T47D (cell line): ENCODE measurements at places on chromosomes 2 and 18.

DNA sequence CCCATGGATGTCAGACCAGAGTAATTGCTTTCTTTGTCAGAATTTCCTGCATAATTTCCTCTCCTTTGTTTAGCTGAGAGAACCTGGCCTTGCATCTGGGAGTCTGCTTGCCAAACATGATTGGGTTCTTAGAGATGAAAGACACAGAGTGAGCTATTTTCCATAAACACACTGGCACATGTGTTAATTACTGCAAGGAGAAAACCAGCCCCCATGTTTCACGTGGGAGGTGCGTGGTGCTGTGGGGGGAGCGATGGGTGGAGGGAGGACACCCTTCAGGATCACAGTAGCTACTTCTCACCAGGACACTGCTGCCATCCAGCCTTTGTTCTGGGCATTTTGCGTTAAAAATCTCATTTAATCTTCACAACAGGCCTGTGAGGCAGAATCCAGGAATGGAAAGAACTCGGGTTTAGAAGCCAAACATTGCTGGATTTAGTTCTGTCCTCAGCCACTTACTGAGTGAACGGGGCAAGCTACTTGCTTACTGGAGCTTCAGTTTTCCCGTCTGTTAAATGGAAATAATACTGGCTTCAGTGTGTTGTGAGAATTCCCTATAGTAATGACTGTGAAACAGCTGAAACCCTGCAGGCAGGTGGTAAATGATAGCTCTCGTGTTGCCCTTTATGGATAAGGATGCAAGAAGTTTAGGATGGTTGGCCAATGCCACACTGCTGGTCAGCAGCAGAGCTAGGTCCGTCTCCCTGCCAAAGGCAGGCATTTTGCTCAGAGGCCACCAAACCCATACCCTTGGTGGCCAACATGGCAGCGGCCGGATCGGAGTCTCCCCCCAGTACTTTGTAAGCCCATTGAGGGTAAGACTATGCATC lies 100.1 kb upstream of the ASAP2 start:
- no peak for DNase-seq

DNA sequence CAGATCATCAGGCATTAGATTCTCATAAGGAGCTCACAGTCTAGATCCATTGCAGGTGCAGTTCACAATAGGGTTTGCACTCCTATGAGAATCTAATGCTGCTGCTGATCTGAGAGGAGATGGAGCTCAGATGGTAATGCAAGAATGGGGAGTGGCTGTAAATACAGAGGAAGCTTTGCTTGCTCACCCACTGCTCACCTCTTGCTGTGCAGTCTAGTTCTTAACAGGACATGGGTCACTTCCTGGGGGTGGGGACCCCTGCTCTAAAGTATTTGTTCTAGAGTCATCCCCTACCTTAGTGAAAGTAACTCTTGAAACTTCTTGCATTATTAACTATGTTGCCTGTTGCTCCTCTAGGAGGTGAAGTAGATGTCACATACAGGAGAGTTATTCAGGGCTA lies 171.3 kb upstream of the PARD3B start:
- no peak for DNase-seq

GRCh38 chr2:13000664-13001363 lies 284.1 kb downstream of the TRIB2 start:
- DNase-seq, result no peak

DNA sequence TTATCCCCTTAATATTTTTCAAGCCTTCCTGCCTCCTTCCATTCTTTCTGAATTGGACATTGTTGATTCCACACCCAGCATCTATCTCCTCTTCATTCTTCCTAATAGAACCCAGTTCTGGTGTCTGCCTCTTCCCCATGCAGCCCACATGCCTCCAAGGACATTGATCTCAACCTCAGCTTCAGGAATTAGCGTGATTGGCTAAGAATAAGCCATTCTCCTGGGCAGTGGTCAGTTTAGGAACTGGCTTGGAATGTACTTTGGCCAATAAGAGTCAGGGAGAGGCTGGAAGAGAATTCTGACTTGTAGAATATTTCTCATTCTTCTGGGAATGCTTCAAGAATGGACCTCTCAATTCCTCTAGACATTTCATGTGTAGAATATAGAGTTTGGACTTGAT lies 25.9 kb upstream of the GCC2 start:
- DNase-seq, result no peak

DNA sequence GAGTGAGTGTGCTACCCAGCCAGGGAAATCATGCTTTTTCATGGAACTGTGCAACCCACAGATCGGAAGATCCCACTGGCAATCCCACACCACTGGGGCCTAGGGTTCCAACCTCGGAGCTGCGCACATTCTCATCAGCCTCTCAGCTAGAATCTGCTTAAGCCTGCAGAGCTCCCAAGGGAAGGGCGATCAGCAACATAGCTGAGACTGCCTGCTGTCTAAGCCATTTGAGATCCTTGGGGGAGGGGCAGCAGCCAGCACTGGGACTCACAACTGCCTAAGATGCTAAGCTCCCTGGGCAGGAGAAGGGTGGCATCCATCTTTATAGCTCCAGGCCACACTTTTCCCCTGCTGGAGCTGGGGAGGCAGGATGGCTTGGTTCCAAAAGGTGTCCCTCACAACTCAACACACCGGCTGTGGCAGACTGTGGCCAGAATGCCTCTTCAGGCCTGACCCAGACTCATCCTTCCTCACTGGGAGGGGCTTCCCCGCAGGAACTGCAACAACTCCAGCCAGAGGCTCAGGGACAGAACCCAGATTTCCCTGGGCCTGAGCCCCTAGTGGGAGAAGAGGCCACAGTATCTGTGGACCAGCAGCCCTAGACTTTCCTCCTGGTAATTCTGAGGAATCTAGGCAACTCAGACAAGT lies 1133.3 kb upstream of the PIK3C3 start:
- DNase-seq, result no peak

- no peak for DNase-seq
These were observed 158.0 kb downstream of the CAPN13 start for GRCh38 chr2:30649278-30649677.

GRCh38 chr2:42622943-42623676 lies 54.7 kb downstream of the MTA3 start:
- DNase-seq, result peak; percentile 22

GRCh38 chr2:70431716-70432347 lies 121.8 kb downstream of the TGFA start:
- no peak for DNase-seq

- DNase-seq, result no peak
These were observed 228.9 kb downstream of the RBM43 start for GRCh38 chr2:151032741-151033191.

DNA sequence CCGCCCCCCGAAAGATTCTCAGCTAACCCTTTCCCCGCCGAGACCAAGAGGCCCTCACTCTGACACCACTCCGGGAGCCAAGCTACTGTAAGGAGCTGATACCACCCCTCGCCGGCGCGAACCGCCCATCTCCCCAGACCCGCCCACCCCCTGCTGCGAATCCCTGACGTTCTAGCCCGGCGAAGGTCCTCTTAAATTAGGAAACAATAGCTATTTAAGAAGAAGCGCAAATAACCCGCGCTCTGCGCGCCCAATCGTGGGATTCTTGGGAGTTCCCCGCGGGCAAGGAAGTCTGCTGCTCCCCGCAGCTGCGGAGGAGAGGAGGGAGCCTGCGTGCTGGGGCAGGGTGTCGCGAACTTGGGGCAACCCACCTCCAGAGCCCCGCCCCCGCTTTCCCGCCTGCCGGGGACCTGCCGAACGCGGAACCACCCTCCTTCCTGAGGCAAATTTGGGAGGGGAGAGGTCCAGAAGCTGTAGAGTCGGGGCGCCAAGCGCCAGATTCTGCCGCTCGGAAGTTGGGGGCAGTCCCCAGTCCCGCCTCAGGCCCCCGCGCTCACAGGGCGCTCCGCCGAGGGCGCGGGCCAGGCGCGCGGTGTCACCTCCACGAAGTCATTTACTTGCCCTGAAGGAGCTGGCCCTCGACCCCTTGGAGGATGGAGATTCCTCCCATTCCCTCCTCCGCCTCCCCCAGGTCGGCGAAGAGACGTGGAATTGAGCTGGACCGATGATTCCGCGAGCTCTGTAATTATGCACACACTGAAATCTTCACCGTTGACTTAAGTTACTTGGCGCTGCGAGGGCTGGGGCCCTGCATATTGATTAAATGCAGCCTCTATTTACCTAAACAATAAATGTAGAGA lies 8.4 kb upstream of the SP9 start:
- no peak for DNase-seq

DNA sequence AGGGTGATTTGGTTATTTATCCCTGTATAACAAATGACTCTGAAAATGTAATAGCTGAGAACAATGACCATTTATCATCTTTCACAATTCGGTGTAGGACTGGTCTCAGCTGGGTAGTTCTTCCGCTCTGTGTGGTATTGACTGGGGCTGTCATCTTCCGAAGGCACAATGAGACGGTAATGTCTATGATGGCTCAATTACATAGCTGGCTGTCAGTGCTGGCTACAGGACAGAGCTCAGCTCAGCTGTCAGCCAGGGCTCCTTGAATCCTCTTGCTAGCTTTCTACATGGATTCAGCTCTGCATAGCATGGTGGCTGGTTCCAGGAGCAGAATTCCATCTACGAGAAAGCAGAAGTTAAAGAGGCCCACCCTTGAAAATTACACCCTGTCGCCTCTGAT lies 483.8 kb downstream of the TDRD15 start:
- no peak for DNase-seq

DNA sequence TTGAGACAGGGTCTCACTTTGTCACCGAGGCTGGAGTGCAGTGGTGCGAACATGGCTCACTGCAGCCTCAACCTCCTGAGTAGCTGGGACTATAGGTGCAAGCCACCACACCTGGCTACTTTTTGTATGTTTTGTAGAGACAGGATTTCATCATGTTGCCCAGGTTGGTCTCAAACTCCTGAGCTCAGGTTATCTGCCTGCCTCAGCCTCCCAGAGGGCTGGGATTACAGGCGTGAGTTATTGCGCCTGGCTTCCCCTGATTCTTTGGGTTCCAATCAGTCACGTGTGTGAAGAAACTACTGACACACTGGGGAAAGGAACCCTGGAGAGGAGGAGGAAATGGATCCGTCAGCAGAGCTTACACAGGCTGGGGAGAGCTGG lies 22.3 kb upstream of the RAB10 start:
- no peak for DNase-seq
